SJSA1 (cell line): ENCODE measurements at places on chromosomes 12 and 14. TPM values are rescaled to one million over a fixed set of nuclear protein-coding genes. Genes with fewer than 3 reads are reported as not detected.

DNA sequence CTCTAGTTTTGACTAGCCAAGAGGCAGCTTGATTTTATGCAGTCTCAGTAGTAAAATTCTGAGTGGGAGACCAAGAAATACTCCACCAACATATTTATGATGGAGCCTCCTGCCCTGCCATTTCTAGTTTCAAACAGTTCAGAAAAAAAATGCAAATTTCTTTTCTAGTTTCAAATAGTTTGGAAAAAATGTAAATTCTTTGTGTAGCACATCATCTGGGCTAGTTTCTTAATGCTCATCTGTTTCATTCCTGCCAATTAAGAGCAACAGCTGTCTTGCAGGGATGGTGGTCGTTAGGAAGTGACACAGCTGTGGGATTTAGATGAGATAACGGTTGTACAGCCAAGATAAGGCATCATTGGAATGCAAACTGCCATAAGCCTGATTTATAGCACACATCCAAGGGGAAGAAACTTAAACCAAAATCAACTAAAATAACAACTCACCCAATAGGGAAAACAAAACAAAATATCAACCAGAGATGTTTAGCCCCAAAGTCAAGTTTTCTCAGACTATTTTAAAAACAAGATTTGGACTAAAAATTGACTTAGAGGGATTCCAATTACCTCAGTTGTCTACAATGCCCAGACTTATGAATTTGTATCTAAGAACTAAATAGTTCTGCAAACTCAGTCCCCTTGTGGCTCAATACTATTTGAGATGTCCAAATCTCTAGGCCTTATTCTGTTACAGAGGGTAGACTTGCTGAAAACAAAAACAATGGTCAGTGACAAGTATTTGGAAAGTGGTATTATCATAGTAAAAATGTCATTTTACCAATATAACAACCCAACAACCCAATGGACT is 291.3 kb upstream of the ATP2B1 start:
- DNase-seq: no peak

DNA sequence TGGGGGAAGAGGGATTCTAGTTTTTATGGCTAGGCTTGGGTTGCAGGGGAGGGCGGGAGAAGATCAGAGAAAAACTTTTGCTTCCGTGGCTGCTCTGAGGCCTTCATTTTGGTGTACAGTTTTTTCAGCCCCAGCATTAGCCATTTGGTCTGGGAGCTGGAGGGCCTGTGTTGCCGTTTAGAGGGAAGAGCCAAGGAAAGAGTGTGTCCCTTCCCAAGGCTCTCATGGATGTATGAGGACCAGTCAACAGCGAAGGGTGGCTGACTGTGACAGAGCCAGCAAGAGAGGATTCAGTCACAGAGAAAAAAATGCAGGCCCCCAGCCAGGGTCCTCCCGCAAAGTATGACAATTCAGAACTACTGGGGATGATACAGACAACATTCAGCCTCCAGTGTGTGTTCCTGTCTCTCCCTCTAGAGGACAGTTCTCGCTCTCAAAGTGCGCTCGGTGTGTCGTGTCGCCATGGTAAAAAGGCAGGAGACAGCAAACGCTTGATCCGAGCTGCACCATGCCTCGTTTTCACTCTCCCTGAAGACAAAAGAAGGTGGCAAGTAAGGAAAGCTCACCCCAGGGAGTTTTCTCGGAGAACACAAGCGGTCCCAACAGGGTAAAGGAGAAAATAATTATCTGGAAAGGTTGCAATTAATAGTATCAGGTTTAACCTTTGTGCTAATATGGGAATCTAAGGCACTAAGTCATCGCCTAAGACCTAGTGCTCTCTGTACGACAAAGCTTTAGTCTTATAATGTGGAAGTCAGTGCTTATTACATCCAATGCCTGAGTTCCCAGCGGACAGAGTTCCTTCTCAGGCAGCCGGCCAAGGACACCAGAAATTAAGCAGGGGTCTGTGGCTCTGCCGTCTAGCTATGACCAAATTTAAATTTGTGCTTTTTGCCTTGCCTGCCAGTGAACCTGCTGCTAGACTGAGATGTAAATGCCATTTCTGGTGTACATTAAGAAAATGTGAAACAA is 157.3 kb upstream of the PLXNC1 start:
- DNase-seq: no peak

DCN gene
- 37.2 and 71.4 TPM in 2 replicates for total RNA-seq

TAS2R8 gene
- not detected in 2 replicates for total RNA-seq

- DNase-seq: no peak
These were observed 19.6 kb upstream of the SLC17A8 start for GRCh38 chr12:100337299-100337698.
